Panc1 (cell line): ENCODE measurements at places on chromosomes 3 and 15.

DNA sequence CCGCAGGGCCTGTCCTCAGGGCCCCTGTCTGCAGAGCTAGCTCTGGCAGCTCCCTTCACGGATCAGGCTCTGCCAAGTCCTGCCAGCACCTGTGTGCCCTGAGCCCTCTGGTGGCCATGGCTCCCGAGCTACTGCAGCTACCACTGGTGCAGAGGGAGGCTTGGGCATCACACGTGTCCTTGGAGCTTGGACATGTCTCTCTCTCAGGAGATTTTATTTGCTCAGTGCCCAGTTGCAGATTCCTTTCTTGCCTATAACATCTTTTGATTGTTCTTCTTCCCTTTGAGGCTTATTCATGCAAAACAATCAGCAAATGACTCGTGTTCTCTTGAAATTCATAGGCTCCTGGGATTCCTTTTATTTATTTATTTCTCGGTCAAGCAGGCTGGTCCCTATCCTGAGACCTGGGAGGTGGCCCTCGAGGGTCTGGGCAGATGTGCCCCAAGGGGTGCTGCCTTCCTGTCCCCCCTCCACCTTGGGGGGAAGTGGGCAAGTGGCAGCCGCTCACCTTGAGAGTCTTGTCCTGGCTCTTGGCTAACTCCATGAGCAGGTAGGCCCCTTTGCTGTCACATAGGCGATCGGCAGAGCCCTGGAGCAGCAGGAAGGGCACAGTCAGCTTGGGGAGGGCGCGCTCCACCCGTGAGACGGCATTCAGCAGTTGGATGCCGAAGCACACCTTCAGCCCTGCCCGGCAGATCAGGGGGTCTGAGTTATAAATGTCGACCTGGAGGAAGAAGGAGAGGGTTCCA lies 21.9 kb downstream of the ABTB1 start:
- DNase-seq: no peak

DNA sequence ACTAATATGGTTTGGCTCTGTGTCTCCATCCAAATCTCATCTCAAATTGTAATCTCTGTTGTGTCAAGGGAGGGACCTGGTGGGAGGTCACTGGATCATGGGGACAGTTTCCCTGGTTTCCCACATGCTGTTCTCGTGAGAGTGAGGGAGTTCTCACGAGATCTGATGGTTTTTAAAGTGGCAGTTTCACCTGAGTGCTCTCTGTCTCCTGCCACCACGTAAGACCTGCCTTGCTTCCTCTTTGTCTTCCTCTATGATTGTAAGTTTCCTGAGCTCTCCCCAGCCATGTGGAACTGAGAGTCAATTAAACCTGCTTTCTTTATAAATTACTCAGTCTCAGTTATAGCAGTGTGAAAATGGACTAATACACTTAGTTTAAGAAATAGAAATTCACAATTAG lies 228.9 kb downstream of the CD47 start:
- DNase-seq: no peak

DNA sequence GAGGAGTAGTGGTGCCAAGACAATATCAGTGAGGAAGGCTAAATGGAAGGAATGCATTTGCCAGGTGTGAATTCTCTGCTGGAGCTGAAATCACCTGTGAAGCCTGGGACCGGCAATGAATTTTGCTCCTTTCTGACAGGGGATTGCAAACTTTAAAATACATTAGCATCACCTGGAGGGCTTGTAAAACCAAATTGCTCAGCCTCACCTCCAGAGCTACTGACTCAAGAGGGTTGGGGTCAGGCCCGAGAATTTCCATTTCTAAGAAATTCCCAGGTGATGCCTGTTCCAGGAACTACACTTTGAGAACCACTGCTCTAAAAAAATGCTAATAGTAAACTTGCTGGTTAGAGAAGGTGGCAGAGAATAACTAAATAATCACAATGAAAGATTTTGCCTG lies 445.6 kb upstream of the RBMS3 start:
- no peak for DNase-seq

GRCh38 chr3:121998030-121998580 lies 23.9 kb downstream of the ILDR1 start:
- DNase-seq: no peak

GRCh38 chr3:3847994-3848922 lies 49.0 kb downstream of the LRRN1 start:
- no peak for DNase-seq

GRCh38 chr15:35929740-35930444 lies 383.9 kb upstream of the DPH6 start:
- DNase-seq: no peak

GRCh38 chr3:40524222-40524567 lies 565 bp upstream of the ZNF621 start:
- no peak for DNase-seq

GRCh38 chr3:192161661-192162060 lies 565.7 kb downstream of the FGF12 start:
- DNase-seq: no peak
